ENCODE measurements at places on chromosomes 2 and 18. TPM values are rescaled to one million over a fixed set of nuclear protein-coding genes. Genes with fewer than 3 reads are reported as not detected.

DNA sequence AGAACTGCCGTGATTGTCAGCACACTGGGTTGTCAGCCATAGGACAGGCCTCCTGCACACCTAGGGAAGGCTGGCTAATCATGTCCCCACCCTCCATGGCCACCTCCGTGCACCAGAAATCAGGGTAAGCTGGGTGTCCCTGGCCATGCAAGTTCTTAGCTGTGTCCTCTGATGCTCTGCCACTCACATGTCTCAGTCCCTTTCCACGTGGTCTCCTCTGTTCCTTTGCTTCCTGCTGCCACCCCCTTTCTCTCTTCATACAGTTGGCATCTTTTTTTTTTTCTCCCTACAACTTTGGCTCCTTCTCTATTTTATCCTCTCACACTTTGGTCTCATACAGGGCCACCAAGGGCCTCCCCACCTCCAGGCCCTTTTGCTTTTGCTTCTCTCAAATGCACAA lies 153.7 kb downstream of the TPGS2 start:
- DNase-seq, result no peak
- H3K27ac ChIP-seq, result no peak overlapping the region
- H3K4me3 ChIP-seq, result no peak overlapping the region
- peaks cover 11% of the 10 kb centered on the region for H3K4me1 ChIP-seq
- H3K36me3 ChIP-seq, result no peaks in the 10 kb centered on the region

- H3K36me3 ChIP-seq, result no peaks in the 10 kb centered on the region
- no peak for DNase-seq
- no peak overlapping the region for H3K27ac ChIP-seq
- no peaks in the 10 kb centered on the region for H3K27me3 ChIP-seq
Measured at GRCh38 chr2:223416815-223417610, 185.1 kb downstream of the SCG2 start.

DNA sequence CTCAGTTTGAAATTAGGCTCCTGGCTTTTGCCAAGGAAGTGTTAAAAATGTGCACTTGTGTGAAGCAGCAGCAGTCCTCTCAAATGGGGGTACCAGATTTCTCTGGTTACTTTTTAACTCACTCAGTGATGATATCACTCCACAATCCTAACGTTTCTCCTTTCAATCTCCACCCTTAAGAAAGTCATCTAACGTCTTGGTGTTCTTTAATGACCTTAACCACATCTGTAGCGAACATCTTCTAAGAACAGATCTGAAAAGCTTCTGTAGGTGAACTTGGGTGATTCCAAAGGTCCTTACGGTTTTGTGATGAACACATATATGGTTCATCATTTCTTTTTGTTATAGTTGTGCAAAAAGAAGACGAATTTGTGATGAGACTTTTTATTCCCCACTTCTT lies 73.2 kb downstream of the DOCK10 start:
- H3K4me1 ChIP-seq, result peaks cover 38% of the 10 kb centered on the region
- H3K4me3 ChIP-seq, result no peak overlapping the region
- DNase-seq, result no peak
- no peaks in the 10 kb centered on the region for H3K36me3 ChIP-seq
- peak overlapping the region; percentile 20 for H3K27ac ChIP-seq

DNA sequence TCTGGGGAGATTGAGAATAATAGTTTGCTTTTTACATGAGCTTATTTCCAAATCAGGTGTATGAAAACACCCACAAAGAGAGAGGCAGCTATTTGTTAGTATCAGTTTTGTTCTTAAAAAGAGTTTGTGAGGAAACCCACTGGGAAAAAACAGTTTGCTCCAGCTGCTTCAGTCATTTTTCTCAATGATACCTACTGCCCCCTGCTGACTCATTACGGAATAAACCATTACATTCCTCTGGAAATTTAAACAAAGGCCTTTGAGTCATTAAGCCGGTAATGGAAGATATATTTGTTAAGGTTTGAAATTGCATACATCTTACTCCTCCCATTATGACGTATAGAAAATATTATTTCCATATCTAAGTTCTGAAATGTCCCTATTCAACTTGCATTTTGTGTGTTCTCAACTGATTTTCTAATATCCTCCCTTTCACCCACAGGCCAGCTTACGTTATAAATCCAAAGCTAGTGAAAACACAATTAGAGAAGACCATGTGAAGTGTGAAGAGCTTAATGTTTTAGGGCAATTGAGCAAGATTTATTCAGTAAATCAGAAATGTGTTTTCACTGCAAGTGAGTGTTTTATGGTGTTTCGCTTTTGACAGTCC lies 761.6 kb downstream of the DSC3 start:
- H3K27me3 ChIP-seq, result no peaks in the 10 kb centered on the region
- no peak overlapping the region for H3K27ac ChIP-seq
- H3K4me3 ChIP-seq, result no peak overlapping the region
- DNase-seq, result no peak

DNA sequence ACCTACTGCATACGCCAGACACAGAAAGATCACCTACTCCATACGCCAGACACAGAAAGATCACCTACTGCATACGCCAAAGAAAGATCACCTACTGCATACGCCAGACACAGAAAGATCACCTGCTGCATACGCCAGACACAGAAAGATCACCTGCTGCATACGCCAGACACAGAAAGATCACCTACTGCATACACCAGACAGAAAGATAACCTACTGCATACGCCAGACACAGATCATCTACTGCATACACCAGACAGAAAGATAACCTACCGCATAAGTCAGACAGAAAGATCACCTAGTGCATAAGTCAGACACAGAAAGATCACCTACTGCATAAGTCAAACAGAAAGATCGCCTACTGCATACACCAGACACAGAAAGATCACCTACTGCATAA lies 25.8 kb downstream of the COA5 start:
- peaks cover 6% of the 10 kb centered on the region for H3K36me3 ChIP-seq
- no peak overlapping the region for H3K27ac ChIP-seq
- H3K4me1 ChIP-seq, result no peaks in the 10 kb centered on the region
- no peak for DNase-seq
- no peak overlapping the region for H3K4me3 ChIP-seq
- H3K27me3 ChIP-seq, result no peaks in the 10 kb centered on the region

DNA sequence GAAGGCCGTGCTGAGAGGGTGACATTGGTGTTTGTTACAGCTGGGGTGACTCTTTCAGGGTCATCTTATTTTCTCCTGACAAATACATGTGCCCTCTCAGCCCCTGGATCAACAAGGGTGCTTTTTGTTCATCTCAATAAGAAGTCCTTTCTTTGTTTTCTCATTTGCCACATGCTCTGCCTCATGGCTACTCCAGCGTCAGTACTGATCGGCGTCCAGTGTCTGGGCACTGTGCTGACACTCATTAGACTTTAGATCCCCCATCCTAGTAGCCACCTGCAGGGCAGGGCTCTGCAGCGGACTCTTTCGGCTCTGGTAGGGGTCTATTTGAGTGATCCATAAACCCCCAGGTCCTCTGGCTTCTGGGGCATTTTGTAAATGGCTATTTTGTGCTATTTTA lies 38.4 kb downstream of the NPPC start:
- H3K4me1 ChIP-seq, result no peaks in the 10 kb centered on the region
- H3K27me3 ChIP-seq, result peaks cover 35% of the 10 kb centered on the region
- no peaks in the 10 kb centered on the region for H3K36me3 ChIP-seq
- H3K4me3 ChIP-seq, result no peak overlapping the region
- no peak for DNase-seq
- H3K27ac ChIP-seq, result no peak overlapping the region

GRCh38 chr2:38934742-38935141 lies 45.1 kb downstream of the ARHGEF33 start:
- H3K36me3 ChIP-seq, result no peaks in the 10 kb centered on the region
- H3K27me3 ChIP-seq, result no peaks in the 10 kb centered on the region
- peaks cover 10% of the 10 kb centered on the region for H3K4me1 ChIP-seq
- no peak for DNase-seq
- H3K4me3 ChIP-seq, result no peak overlapping the region

- peak; percentile 82 for DNase-seq
- no peaks in the 10 kb centered on the region for H3K36me3 ChIP-seq
- no peak overlapping the region for H3K4me3 ChIP-seq
- H3K4me1 ChIP-seq, result peaks cover 11% of the 10 kb centered on the region
Measured at GRCh38 chr2:127637236-127637630, 8.7 kb upstream of the GPR17 start.

GRCh38 chr2:55232863-55233657 lies 572 bp downstream of the RPS27A start:
- DNase-seq, result peak; percentile 87
- no peaks in the 10 kb centered on the region for H3K27me3 ChIP-seq
- peak overlapping the region; percentile 99 for H3K27ac ChIP-seq
- H3K4me1 ChIP-seq, result peaks cover 31% of the 10 kb centered on the region
- peaks cover 40% of the 10 kb centered on the region for H3K36me3 ChIP-seq

- no peaks in the 10 kb centered on the region for H3K27me3 ChIP-seq
- peak; percentile 76 for DNase-seq
- H3K27ac ChIP-seq, result peak overlapping the region; percentile 2
- no peaks in the 10 kb centered on the region for H3K36me3 ChIP-seq
Measured at GRCh38 chr18:56565046-56565445, 73.3 kb downstream of the TXNL1 start.

DNA sequence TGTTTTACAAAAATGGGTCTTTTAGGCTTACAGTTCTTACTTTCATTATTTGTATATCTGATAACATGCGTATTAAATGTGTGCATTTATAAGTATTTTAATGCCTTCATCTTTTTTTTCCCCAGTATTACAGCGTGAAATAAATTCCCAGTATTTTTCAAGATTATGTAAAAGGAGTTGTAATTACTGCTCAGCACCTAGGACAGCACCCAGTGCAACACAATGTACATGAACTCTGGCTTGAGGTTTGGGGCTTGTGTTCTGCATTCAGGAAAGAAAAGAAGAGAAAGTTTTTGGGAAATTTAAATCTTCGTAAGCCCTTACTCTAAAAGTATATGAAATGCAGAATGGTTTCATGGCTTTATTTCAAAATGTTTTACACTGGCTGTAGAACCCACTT lies 16.7 kb downstream of the ZNF638 start:
- peaks cover 22% of the 10 kb centered on the region for H3K36me3 ChIP-seq
- H3K4me3 ChIP-seq, result no peak overlapping the region
- DNase-seq, result no peak

DNA sequence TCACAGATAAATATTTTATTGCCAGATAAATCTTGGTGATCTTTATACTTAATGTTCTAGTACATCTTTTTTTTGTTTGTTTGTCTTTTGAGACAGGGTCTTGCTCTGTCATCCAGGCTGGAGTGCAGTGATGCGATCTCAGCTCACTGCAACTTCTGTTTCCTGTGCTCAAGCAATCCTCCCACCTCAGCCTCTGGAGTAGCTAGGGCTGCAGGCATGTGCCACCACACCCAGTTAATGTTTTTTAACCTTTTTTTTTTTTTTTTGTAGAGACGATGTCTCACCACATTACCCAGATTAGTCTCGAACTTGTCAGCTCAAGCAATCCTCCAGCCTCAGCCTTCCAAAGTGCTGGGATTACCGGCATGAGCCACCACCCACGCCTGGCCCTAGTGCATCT lies 9.1 kb upstream of the C1GALT1C1L start:
- H3K27me3 ChIP-seq, result no peaks in the 10 kb centered on the region
- H3K4me1 ChIP-seq, result no peaks in the 10 kb centered on the region
- no peak overlapping the region for H3K27ac ChIP-seq
- DNase-seq, result no peak
- no peak overlapping the region for H3K4me3 ChIP-seq
- H3K36me3 ChIP-seq, result peaks cover 3% of the 10 kb centered on the region

GRCh38 chr2:1738646-1739302 lies 5.5 kb downstream of the PXDN start:
- H3K27ac ChIP-seq, result no peak overlapping the region
- peaks cover 6% of the 10 kb centered on the region for H3K36me3 ChIP-seq
- peaks cover 37% of the 10 kb centered on the region for H3K4me1 ChIP-seq

GRCh38 chr2:47034973-47035609 lies 119.5 kb upstream of the MCFD2 start:
- peaks cover 43% of the 10 kb centered on the region for H3K4me1 ChIP-seq
- no peaks in the 10 kb centered on the region for H3K27me3 ChIP-seq
- H3K27ac ChIP-seq, result peak overlapping the region; percentile 100
- peaks cover 72% of the 10 kb centered on the region for H3K36me3 ChIP-seq
- no peak overlapping the region for H3K4me3 ChIP-seq

GRCh38 chr18:1522249-1522615 lies 617.6 kb downstream of the ADCYAP1 start:
- H3K27ac ChIP-seq, result no peak overlapping the region
- no peaks in the 10 kb centered on the region for H3K4me1 ChIP-seq
- H3K27me3 ChIP-seq, result no peaks in the 10 kb centered on the region
- no peak overlapping the region for H3K4me3 ChIP-seq
- no peak for DNase-seq
- H3K36me3 ChIP-seq, result no peaks in the 10 kb centered on the region

DNA sequence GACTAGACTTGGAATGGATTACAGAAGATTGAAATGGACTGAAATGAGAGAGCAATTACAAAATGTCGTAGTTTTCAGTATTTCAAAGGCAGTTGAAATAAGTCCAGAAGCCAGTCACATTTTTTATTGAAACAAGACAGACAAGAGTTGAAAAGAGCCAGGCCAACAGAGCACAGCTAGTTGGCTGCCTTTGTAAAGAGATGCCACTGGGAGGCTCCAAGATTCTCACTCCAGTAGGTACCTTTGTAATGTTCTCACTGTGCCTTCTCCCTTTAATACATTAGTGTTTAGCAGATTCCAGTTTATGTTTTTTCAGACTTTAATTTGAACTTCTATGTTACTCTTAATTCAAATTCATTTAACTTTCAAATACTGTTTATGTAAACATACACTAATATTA lies 234.8 kb downstream of the DSEL start:
- peaks cover 6% of the 10 kb centered on the region for H3K4me1 ChIP-seq
- H3K4me3 ChIP-seq, result no peak overlapping the region
- no peaks in the 10 kb centered on the region for H3K27me3 ChIP-seq
- H3K36me3 ChIP-seq, result no peaks in the 10 kb centered on the region
- peak; percentile 39 for DNase-seq

GRCh38 chr2:101205521-101206479 lies 46.9 kb upstream of the CNOT11 start:
- peak overlapping the region; percentile 61 for H3K4me3 ChIP-seq
- H3K36me3 ChIP-seq, result no peaks in the 10 kb centered on the region
- no peaks in the 10 kb centered on the region for H3K4me1 ChIP-seq
- DNase-seq, result peak; percentile 81
- peak overlapping the region; percentile 27 for H3K27ac ChIP-seq

SLC40A1 gene
- total RNA-seq, result 13.6 TPM

TNFAIP6 gene
- total RNA-seq, result 43.1 TPM

TACR1 gene
- total RNA-seq, result 0.29 TPM

HRH4 gene
- under 0.01 TPM for total RNA-seq

MYO5B gene
- 0.36 TPM for total RNA-seq

IHH gene
- total RNA-seq, result under 0.01 TPM

Data from osteoblast (primary cell).